ENCODE measurements at places on chromosomes 3 and 15. TPM values are rescaled to one million over a fixed set of nuclear protein-coding genes. Genes with fewer than 3 reads are reported as not detected.

Gene CCR5
- not detected for total RNA-seq

Gene BDH1
- 2.6 TPM for total RNA-seq

Gene RTP3
- not detected for total RNA-seq

Gene USP13
- 9.1 TPM for total RNA-seq

Gene PSMD6
- total RNA-seq, result 71.2 TPM

Gene IGSF10
- total RNA-seq, result 0.06 TPM

Gene CHP1
- total RNA-seq, result 39.3 TPM

Gene NEK11
- total RNA-seq, result 1.9 TPM

Gene UPK1B
- 0.16 TPM for total RNA-seq

Gene CPLX3
- total RNA-seq, result not detected

Gene GHSR
- not detected for total RNA-seq

Gene MBD4
- total RNA-seq, result 19.3 TPM

Gene TRAK1
- 128 TPM for total RNA-seq

Gene ARGFX
- total RNA-seq, result not detected

Gene ZIC1
- total RNA-seq, result not detected

Gene PP2D1
- not detected for total RNA-seq

All from bladder microvascular endothelial cell (primary cell).